ENCODE measurements at places on chromosomes 12 and 14.
A peak's percentile ranks its signal among the peaks of the same experiment; 100 is the strongest.

DNA sequence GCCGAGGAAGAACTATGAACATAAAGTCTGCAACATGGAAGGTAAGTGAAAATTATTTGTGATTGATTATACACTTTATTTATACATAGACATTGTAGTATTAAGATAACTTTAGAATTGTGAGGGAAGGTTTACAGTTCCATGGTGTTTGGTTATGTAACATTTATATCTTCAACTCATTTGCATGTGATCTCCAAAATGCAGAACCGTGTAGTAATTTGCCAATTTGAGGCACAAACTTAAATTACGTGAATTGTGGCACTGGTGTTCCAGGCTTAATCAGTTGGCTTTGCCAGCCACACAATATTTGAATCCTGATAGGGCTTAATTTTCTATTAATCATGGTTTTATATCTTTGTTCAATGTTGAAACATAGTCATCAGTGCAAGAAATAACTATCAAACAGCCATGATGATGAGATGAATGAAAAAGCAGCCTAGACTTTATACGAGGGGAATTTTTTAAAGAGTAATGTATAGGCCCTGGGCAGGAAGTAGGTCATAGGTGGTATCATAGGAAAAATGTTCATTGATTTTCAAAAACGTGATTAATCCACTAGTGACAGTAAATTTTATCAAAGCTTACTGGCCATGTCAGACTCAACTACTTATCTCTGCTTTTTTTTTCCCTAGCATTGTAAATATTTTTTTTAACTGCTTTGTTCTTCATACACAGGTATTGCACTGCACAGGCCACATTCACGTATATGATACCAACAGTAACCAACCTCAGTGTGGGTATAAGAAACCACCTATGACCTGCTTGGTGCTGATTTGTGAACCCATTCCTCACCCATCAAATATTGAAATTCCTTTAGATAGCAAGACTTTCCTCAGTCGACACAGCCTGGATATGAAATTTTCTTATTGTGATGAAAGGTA is 31.7 kb downstream of the HIF1A start:
- no peak for DNase-seq

- DNase-seq: no peak
Observed at GRCh38 chr12:46678426-46678825, 147.4 kb downstream of the SLC38A4 start.

DNA sequence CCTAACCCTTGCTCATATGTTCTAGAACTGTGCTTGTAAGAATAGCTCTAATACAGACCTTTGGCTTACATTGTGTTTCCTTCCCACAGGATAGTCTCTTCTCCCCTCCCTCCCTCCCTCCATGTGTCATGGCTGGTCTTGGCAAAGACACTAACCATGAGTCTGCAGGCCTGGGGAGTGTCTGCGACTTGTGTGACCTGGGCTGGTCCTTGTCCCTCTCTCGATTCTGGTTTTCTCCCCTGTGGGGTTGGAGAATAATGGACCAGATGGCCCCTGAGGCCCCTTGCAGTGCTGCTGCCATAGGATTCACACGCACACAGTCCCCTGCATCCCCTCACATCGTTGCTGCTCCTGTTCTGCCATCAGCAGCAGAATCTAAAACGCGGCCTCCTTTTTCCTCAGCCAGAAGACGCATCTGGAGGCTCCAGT is 30.3 kb downstream of the DEGS2 start:
- peak; percentile 11 for DNase-seq

- DNase-seq: no peak
Observed at GRCh38 chr14:61360796-61361525, 39.6 kb downstream of the PRKCH start.

DNA sequence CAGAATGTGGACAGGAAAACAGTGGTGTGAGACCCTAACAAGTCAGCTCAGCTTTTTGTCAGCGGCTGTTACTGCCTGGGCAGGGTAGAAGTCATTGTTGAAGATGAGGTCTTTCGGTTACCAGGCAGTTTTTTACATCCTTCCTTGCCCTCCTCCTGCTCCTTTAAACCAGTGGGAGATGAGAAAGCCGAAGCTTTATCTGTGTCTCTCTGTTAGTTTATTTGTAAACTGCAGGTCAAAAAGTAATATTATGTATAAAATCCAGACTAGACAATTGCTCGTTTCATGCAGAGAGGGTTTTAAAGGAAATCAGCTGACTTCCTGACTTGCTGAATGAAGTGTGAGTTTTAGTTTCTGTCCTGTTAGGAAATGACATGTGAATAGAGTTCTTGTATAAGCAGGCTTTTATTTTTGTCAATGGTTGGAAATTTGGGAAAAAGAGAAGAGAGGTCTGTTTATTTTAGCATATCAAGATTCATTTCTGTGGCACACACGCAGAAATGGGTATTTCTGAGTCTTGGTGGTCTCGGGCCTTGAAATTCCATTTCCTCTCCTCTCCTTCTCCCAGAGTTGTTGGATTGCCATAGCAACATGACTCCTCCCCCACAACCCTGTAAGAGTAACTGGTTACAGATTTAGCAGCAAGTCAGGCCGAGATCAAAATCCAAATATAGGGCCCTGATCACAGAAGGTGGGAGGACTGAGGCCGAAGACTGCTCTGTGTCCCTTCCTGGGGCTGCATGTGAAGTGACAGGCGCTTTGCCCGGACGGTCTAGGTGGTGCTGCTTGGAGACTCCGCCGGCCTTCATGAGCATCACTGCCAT is 60.8 kb downstream of the SAMD4A start:
- peak; percentile 80 for DNase-seq

Data from fibroblast of skin of right quadriceps (primary cell).